SK-N-SH treated with all-trans-retinoic acid at 6 μM for 48 hours (cell line): ENCODE measurements at places on chromosomes 3 and 15.
A peak's percentile ranks its signal among the peaks of the same experiment; 100 is the strongest.

- ATAC-seq = no peak
Measured at GRCh38 chr15:68984586-68984985, 29.9 kb upstream of the NOX5 start.

DNA sequence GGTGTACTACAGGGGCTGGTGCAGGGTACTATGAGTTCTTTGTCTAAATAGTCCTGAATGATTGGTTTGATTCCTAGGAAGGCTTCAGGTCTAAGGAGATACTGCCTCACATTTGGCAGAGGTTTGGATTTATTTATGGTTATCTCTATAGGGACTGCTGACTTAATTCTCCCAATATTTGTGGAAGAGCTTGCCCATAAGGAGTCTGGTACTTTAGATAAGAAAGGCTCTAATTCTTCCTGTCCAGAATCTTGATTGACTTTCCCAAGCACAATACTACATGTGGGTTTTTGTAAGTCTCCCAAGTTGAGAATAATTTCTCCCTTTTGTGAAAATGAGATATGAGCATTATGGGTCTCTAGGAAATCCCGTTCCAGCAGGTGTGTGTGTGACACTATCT is 36.7 kb upstream of the AP4E1 start:
- no peak for ATAC-seq

DNA sequence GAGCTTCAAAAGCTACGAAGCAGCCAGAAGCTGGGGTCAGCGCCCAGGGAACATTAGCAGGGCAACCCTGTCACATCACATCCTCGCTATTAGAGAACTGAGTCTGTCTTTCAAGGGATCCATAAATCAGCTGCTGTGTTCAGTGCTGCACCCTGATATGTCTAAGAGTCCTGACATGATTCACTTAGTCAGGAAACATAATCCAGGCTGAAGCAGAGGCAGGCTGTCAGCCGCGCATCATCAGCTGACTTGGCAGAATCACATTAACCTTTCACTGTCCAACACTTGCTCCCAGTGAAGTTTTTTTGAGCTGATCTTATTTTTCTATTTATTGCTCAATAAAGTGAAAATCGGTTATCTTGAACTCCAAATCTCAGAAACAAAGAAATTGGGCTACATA is 23.5 kb downstream of the MYH15 start:
- ATAC-seq = peak; percentile 80

- no peak for ATAC-seq
Measured at GRCh38 chr3:168608926-168609325, 513.2 kb upstream of the GOLIM4 start.

GRCh38 chr15:23647421-23648370 is at the start of gene MAGEL2:
MAGEL2 (minus strand) TSS chr15:23647867; CDS start chr15:23647742, 125 bp downstream.
- ATAC-seq = peak; percentile 43

GRCh38 chr3:59486520-59486919 is 436.7 kb upstream of the CFAP20DC start:
- ATAC-seq = no peak

- ATAC-seq = no peak
Measured at GRCh38 chr3:21017115-21017852, 733.7 kb downstream of the ZNF385D start.

- peak; percentile 95 for ATAC-seq
Measured at GRCh38 chr15:84992157-84992944, 10.7 kb downstream of the PDE8A start.

DNA sequence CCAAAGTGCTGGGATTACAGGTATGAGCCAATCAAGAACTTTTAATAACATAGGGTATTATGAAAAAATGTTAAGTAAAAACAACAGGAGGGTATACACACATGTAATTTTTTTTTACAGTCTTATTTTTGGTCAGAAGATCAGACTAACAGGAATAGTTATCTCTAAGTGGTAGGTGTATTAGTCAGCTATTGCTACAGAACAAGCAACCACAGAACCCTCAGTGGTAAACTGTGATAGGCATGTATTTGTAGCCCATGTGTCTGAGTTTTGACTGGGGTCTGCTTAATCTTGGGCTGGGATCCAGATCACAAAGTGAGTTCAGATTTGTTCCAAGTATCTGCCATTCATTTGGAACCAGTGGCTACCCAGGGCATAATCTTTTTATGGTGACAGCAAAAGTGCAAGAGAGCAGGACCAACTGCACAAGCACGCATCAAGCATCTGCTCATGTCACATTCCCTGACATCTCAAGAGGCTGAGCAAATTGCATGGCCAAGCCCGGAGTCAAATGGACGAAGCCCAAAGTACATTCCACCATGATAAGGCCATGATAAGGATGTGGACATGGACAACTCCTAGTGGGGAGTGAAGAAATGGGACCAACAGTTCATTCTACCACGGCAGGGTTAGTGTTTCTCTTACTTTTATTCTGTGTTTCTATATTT is 3.0 kb upstream of the IL5RA start:
- ATAC-seq = no peak

GRCh38 chr15:92934716-92935115 is 34.6 kb downstream of the CHD2 start:
- no peak for ATAC-seq

- ATAC-seq = peak; percentile 25; the same call in 2 of the 3 replicates
Measured at GRCh38 chr15:44081026-44082013, 113.8 kb downstream of the FRMD5 start.

- no peak for ATAC-seq
Measured at GRCh38 chr3:8524656-8525399, 23.2 kb downstream of the LMCD1 start.

DNA sequence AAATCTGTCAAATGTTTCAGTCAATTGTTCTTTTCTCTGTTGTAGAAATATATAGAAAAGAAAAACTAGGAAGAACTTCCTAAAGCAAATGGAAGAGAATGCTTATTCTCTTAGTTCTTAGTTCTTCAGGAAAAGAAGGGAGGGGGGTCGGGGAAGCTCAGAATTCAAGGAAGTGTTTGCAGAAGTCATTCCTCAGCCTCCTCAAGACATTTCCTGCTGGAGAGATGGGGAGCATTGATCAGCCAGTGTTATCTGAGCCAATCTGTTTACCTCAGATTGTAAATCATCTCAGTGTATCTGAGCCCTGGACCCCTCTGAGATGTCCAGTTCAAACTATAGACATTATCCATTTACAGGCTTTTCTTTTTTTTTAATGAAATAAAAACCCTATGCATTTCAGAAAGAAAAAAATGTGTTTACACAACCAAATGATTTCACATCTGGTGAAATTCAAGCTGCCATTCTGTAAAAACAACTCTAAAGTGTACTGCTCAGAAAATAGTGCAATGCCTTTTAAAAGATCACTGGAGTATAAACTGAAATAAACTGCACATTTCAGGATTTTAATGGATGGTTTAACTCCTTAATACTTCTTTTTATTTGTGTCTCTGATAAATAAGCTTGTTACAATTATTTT is 460.7 kb downstream of the ROBO1 start:
- ATAC-seq = peak; percentile 24; the same call in 1 of the 3 replicates

DNA sequence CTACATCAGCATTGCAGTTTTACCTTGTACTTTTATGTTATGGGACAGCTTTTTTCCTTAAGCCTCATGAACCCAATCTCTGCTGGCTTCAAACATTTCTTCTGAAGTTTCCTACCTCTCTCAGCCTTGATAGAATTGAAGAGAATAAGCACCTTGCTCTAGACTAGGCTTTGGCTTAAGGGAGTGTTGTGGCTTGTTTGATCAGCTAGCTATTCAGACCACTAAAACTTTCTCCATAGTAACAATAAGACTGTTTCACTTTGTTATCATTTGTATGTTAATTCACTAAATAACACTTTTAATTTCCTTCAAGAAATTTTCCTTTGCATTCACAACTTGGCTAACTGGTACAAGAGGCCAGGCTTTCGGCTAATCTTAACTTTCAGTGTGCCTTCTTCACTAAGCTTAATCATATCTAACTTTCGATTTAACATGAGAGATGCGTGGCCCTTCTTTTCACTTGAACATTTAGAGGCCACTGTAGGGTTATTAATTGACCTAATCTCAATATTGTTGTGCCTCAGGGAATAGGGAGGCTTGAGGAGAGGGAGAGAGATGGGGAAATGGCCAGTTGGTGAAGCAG is 8.1 kb upstream of the TIGIT start:
- ATAC-seq = no peak

DNA sequence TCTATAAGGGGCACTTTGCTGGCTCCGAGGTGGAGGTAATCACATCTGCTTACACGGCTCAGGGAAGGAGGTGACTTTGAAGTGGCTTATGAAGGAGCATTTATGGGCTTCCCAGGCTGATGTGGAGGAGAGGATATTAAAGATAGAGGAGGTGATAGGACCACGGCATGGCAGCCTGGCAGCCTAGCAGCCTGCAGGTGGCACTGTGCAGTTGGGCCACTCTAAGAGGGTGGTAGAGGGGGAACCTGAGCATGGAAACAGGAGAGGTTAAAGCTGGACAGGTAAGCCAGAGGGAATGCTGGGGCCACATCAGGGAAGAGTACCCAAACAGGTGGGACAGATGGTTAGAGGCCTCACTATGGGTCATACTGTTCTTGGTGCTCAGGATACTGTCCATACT is 375.0 kb downstream of the WDR72 start:
- ATAC-seq = no peak

- ATAC-seq = peak; percentile 36
Measured at GRCh38 chr3:188950832-188951489, 220.8 kb upstream of the TPRG1 start.

DNA sequence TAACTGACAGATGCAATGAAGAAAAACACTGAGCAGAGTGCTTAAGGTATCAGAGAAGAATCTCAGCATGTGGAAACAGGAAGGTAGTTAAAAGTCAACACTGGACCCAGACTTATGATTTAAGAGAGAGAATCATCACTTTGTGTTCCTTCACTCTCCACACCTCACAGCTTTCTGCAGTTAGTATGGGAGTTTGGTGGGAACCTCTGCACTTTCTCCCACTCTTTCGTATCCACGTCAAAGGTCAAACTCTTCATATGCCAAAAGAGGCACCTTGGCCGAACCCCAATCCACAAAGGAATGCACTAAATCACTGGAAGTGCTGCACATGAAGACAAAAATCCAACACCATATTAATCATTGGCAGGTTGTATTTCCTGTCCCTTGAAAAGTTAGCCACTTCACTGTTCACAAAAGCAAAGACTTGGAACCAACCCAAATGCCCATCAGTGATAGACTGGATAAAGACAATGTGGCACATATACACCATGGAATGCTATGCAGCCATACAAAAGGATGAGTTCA is 361.2 kb downstream of the MAGI1 start:
- ATAC-seq = no peak

DNA sequence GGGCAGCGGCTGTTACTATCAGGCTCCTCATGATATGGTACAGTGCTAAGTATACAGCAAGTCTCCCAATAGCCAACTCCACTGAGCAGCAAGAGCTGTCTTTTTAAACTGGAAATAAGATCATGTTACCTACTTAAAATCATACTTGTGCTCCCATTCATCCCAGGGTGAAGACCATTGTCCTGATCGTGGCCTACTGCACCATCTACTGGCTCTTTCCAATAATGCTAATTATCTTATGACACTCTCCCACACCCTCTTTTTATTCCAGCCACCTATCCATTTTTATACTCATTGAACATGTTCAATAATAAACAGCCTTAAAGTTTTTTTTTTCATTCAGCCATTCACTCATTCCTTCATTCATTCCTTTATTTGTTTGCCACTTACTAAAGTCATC is 117.7 kb downstream of the GBE1 start:
- ATAC-seq = peak; percentile 74

GRCh38 chr15:82810890-82811426 is 1.5 kb downstream of the WHAMM start:
- ATAC-seq = no peak
